DMS53 (cell line): ENCODE measurements at places on chromosomes 7 and 10.

DNA sequence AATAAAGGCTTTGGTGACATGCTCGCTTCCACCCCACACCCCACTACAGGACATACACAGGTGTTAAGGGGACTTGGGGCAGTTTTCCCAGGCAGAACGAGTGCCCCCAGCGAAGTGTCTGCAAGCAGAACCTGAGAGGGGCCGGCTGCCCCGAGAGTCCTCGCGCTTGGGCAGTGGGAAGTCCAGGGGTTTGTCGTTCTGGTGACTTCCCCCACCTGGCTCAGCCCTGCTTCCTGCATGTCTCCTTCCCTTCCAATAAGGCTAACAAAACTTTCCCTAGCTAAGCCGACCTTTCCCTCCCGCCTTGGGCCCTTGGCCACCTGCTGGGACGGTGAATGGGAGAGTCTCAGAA is 916 bp downstream of the VWA2 start:
- DNase-seq: no peak

DNA sequence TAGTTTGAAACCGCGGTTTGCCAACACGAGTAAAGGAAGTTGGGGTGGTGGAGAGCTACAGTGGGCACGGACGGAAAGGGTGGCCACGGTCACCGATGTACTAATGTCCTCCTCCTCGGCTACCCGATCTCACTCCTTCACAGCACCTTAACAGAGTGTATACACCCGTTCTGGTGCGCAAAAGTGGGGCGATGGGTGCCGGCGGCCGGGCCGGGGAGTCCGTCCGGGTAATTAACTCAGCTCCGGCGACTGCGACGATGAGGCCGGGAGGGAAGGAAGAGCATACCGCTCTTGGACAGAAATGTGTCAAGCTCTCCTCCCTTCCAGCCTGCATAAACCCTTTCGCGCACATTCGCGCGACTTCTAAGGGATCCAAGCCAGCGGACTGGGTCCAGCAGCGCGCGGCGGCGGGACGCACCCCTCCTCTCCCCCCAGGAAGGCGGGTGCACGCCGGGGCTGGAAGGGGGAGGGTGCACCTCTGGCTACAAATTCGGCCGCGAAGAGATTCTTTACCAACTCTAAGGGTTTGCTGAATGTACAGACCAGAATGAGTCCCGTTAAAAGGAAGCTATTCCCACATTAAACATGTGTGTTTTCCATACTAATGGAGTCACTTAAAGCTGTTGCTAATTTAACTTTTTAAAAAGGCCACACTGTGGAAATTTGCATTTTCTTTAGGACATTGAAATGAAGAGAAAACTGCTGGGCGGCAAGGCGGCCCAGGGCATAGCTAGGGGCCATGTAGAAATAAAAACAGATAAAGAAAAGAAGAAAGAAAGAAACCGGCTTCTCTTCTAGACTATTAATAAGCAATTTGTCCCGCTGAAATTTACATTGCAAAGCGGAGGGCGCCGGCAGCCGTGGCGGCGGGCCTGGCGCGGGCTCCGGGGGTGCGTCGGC is 6.6 kb upstream of the EBF3 start:
- no peak for DNase-seq

GRCh38 chr10:79166741-79167140 is 98.0 kb downstream of the ZMIZ1 start:
- DNase-seq: no peak

GRCh38 chr7:13551503-13551902 is 438.0 kb downstream of the ETV1 start:
- DNase-seq: peak; percentile 91
